Cardiac septum (tissue), 1 donor: ENCODE measurements at places on chromosomes 11 and 22. TPM values are rescaled to one million over a fixed set of nuclear protein-coding genes. Genes with fewer than 3 reads are reported as not detected.

- DNase-seq, result no peak
Observed at GRCh38 chr11:134404575-134405341, 7.3 kb downstream of the B3GAT1 start.

- no peak for DNase-seq
Observed at GRCh38 chr22:40855071-40855978, 1.1 kb downstream of the ST13 start.

DNA sequence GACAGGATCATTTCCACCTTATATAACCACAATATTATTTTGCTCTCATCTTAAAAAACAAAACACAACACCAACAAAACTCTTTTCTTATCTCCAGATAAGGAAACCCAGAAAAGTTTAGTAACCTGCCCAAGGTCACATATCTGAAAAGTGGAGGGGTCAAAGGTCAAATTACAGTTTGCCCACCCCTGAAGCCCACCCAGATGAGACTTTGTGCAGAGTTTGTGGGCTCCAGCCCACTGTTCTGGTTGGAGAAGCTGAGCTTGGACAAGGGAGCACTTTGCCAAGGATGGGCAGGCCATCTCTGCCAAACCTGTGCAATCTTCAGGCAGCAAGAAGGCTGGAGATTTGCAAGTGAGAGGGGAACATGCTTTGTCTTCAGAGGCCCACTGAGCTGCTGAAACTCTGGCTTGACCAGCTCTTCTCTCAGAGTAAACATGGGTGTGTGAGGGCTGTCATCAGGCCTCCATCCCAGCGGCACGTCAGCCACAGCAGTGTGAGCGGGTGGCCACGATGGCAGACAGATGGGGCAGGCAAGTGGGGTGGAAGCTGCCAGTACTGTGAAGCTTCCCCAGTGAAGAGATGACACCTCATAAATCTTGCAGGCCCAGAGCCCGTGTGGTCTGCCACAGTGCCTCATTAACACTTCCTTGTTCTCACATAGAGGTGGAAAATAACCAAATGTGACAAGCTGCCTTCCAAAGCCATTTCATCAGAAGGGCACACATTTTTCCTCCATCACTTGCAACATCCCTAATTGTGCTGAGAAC is 111.8 kb downstream of the CCDC81 start:
- DNase-seq, result no peak

- DNase-seq, result peak; percentile 43
Observed at GRCh38 chr11:134882141-134882540, 470.1 kb upstream of the B3GAT1 start.

- no peak for DNase-seq
Observed at GRCh38 chr11:94998285-94998684, 24.8 kb downstream of the KDM4D start.

GRCh38 chr11:705646-706438 is at the start of gene EPS8L2:
EPS8L2 (plus strand) TSS chr11:706231; CDS start chr11:709408, 3,177 bp downstream.
- DNase-seq, result no peak

DNA sequence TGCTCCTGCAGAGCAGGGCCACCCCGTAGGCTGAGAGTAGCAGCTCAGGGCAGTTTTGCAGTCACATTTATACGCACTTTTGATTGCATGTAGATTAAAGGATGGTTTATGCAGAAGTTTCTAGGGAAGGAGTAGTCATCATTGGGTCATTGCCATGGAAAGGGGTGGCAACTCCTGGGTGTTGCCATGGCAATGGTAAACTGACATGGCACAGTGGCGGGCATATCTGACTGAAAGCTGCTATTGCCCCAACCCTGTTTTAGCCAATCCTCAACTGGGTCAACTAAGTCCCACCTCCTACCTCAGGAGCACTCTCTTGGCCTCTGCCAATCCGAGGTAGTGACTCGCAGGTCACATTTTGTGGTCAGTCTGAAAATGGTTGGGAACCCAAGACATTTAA is 2.4 kb upstream of the ARSA start:
- no peak for DNase-seq

DNA sequence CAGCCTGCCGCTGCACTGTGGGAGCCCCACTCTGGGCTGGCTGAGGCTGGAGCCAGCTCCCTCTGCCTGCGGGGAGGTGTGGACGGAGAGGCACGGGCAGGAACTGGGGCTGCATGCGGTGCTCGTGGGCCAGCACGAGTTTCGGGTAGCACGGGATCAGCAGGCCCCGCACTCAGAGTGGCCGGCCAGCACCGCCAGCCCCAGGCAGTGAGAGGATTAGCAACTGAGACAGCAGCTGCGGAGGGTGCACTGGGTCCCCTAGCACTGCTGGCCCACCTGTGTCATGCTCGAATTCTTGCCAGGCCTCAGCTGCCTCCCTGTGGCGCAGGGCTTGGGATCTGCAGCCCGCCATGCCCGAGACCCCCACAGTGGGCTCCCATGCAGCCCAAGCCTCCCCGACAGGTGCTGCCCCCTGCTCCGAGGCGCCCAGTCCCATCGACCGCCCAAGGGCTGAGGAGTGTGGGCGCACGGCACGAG is 24.0 kb upstream of the OR5B21 start:
- no peak for DNase-seq

GRCh38 chr11:47508240-47508957 is 44.5 kb downstream of the CELF1 start:
- DNase-seq, result no peak

The VWCE gene
- 0.59 TPM for total RNA-seq
